ENCODE measurements at places on chromosomes 4 and X.

DNA sequence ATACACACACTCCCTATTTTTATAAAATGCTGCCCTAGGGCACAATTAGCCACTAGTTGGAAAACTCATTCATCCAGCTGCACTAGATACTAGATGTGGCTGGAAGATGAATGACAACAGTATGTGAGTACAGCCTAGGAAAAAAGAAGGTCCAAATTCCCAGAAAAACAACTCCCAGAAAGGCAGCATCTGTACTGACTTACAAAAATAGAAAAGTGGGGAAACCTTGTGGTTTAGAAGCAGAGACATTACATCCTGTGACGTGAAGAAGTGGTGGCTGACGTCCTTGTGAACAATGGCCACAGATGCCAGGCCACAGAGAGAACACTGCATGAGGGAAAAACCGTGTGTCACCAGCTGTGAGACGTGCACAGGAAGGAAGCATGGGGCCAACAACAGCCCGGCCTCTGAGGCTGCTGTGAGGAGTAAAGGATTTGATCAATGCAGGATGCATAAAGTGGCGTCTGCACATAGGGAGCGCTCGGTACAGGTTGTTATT, 81.2 kb downstream of the SPRY1 start:
- DNase-seq: no peak

DNA sequence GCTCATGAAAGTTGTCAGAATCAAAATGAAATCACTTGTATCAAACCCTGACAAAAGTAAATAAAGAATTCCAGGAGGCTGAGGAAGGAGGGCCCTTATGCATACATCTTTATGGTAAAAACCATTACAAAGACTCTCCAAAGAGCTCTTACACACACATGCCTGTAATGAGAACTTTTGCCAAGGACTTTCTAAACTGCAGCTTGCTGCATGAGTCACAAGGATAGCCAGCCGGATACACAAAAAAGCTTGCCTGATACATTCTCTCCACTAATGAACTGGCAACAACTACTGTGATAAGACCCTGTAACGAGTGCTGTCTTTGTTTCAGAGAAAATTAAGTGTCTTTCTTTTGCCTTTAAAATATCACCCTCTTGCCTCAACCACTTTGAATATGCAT, 618.1 kb downstream of the PPP4R3C start:
- no peak for DNase-seq

- no peak for DNase-seq
Measured at GRCh38 chr4:138277133-138277532, 35.0 kb upstream of the SLC7A11 start.

- DNase-seq: no peak
Measured at GRCh38 chr4:108555701-108556100, 64.7 kb upstream of the RPL34 start.
